ENCODE measurements at places on chromosomes 4 and X.
A peak's percentile ranks its signal among the peaks of the same experiment; 100 is the strongest.

DNA sequence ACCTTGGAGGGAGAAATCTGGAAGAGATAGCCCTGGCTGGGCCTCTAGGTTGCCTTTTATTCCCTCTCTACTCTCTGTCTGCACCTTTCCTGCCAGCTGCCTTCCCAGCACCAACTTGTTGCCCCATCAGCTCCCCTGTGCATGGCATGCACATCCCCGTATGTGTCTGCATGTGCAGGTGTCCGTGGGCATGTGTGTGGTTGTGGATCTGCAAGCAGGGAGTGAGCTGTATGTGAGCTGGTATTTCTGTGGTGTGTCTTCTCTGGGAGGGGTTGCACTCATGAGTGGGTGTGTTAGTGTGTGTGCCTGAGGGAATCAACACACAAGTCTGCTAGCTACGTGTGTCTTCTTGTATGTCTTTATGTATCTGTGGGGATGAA is 9.9 kb downstream of the L1CAM start:
- DNase-seq, result no peak

GRCh38 chr4:11287055-11287454 is 141.6 kb downstream of the HS3ST1 start:
- no peak for DNase-seq

GRCh38 chr4:144267084-144267483 is 126.6 kb upstream of the GYPA start:
- no peak for DNase-seq

DNA sequence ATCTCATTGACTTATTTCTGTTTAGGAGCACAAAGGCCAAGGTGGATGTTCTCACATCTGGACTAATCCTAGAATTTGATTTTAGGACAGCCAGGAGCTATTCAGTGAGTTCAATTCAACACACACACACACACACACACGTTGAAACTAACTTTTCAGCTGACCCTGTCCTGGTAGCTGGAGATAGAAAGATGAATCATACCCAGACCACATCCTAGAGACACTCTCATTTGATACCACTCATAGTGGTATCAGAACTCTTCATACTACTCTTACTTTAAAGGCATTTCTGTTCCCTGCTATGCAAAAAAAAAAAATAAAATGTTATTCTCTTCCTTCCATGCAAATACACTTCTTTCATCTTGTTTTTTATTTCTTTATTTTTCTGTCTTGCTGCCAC is 36.7 kb downstream of the KLF8 start:
- no peak for DNase-seq

- no peak for DNase-seq
Measured at GRCh38 chrX:37666516-37666915, 19.1 kb upstream of the XK start.

- no peak for DNase-seq
Measured at GRCh38 chr4:84032372-84032771, 466.7 kb downstream of the NKX6-1 start.

GRCh38 chrX:129629837-129630236 is 24.9 kb downstream of the APLN start:
- no peak for DNase-seq

DNA sequence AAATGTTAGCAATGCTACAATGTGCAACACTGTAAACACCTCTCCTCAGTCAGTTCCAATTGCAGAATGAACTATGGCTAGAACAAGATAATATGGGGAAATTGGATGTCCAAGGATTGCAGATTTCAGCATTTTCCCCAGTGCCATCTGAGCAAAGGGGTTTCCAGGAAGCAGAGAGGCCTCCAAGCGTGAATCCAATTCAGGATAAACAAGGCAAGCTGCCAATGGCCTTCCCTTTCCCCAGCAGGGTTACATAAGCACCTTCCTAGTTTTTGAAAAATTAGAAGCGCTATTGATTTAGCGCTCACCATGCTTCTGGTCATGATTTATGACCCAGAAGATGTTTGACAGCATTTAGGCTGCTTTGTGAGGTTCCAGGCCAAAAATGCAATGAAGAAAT is 223.0 kb upstream of the GATB start:
- DNase-seq, result no peak

DNA sequence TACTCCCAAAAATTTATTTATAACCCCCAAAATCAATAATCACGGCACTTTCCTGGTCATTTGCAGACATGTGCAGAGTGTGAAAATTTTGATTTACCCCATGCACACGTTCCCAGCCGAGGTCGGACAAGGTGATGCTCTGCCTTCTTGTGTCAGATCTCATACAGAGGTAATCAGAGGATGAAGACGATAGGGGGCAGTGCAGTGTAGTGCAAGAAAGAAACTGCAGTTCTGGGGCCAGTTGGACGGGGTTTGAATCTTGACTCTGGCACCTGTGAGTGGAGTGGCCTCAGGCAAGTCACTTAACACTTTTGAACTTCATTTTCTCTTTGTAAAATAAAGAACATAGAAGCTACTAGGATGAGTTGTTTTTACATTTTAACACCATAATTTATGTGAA is 88.4 kb downstream of the FRMPD3 start:
- no peak for DNase-seq

GRCh38 chr4:78081541-78081940 is 24.4 kb downstream of the FRAS1 start:
- DNase-seq, result no peak

- peak; percentile 90 for DNase-seq
Measured at GRCh38 chr4:80184053-80184824, 13.1 kb upstream of the PRDM8 start.

DNA sequence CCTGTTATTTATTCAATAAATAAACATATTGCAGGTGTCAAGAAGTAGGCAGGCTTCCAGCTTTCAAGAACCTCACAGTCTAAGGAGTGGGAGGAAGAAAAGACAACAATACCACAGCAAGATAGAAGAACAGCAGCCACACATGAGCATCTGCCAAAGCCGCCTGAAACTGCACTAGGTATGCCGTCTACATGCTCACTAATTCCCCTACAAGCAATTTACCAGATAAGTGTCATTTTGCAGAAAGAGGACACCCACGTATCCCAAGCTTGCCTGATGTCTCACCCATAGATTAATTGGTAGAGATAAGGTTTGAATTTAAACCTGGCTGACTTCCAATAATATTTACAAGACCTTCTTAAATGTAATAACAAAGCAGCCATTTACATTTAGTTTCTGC is 439.4 kb upstream of the CPEB2 start:
- DNase-seq, result no peak

- no peak for DNase-seq
Measured at GRCh38 chr4:26044524-26044923, 130.5 kb downstream of the SMIM20 start.

- no peak for DNase-seq
Measured at GRCh38 chr4:120130786-120131185, 64.1 kb upstream of the MAD2L1 start.
